ENCODE measurements at places on chromosomes 7 and 10.
A peak's percentile ranks its signal among the peaks of the same experiment; 100 is the strongest.

- DNase-seq = no peak
Measured at GRCh38 chr10:128058106-128058749, 68.0 kb downstream of the MKI67 start.

DNA sequence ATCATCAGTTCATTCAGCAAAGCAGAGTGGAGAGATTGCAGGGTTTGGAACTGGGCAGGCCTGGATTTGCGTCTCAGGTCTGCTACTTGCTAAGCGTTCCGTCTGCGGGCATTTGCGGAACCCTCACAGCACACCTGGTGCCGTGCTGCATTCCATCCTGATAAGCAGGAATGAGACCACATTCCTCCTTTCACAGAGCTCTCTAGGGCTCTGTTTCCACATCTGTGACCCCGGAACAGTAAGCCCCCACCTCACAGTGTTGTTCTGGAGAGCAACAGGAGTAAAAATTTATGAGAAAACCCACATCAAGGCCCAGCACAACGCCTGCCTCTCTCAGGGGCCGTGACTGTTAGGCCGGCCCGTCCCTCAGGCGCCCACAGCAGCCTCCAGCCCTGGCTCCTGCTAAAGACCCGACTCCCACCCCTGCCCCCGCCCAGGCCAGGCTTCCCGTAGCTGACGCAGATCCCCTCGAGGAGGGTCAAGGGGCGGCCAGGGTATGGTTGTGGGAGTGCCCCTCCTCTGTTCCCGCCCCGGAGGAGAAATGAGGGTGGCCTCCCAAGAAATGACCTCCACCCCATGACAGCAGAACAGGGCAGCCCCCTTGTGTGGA is 128.9 kb downstream of the RGS10 start:
- DNase-seq = no peak

- DNase-seq = no peak
Measured at GRCh38 chr7:96085953-96086352, 235.9 kb downstream of the SLC25A13 start.

GRCh38 chr10:34723750-34724149 is 91.3 kb downstream of the PARD3 start:
- DNase-seq = peak; percentile 49

DNA sequence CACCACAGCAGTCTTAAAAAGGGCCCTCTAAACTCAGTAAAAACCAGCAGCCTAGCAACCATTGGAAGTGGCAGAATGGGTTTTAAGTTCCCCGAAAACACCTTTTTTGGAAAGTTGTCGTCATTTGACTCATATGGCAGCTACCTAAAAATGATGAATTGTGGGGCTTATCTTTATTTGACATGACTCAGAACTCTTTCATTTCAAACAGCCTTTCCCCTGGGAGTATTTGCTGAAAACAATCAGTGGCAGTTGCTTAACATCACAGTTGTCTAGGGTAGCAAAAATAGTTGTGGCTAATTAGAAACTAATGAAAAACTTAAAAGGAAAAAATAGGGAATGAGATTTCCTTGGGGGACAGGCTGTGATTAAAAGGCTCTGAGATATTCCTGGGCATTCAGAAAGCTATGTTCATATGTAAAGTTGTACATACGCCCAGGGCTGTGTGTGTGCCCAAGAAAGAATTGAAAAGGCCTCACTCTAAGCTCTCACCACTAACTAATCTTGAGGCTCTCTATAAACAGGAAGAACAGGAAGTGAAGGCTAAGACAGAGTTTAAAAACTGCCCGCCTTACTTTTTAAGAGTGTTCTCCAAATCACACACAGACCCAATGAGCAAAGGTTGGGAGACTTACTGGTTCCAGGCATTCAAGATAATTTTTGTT is 81.7 kb upstream of the HECTD2 start:
- DNase-seq = no peak

DNA sequence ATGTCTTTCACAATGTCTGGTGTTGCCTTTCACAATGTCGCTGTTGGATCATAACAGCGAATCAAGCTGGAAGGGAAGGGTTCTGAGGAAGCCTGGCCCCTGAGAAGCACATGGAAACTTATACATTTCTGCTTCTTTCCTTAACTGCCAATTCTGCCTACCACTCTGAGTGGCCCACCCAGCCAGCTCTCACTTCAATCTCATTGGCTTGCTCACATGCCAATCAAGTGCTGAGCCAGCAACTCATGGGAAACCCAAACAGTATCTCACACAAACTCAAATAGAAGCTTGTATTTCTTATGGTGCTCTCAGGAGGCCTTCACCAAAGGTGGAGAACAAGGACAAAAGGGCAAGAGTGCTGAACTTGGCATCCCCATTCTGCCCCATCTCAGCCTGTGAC is 117.4 kb upstream of the GPR26 start:
- no peak for DNase-seq

- no peak for DNase-seq
Measured at GRCh38 chr7:69411466-69411865, 186.8 kb upstream of the AUTS2 start.

- DNase-seq = no peak
Measured at GRCh38 chr7:70770154-70770553, 361.8 kb upstream of the GALNT17 start.
